ENCODE measurements at places on chromosomes 4 and X.

DNA sequence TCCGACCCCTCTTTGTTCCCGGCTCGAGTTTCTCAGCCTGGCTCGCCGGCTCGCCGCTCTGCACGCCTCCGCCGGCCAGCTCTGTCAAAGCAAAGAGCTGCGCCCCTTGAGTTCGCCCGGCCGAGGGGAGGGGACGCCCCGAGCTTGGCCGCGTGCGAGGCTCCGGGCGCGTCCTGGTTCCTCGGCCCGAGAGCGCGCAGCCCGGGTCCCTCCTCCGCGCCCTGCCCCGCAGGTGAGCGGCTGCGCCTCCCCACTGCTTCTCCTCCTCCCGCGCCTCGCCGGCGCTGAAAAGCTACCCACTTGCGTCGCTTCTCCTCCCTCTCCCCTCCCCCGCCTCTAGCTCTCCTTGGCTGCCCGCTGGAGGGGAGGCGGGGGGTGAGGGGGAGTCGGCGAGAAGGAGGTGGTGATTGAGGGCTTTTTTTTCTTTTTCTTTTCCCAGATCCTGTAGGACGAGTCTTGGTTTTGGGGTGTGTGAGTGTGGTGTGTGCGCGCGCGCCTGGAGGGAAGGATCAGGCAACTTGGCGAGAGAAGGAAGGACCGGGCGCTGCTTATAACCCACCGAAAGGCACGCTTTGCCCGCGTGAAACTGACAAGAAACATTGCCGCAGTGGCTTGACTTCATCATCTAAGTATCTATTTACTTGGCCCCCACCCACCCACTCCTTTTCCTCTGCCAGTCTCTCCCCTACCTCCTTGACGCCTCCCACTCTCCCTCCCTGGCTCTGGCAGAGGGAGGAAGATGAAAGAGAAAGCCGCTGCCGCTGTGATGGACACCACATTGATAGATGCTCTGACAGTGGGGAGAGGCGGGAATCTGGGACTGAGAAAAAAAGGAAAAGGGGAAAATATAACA is at the start of gene LEF1:
Gene LEF1 (minus strand): TSS at position 262 of the 853 bp plus-strand sequence. CDS start 1,165 bp downstream, outside the sequence.
- peak; percentile 75 for DNase-seq

DNA sequence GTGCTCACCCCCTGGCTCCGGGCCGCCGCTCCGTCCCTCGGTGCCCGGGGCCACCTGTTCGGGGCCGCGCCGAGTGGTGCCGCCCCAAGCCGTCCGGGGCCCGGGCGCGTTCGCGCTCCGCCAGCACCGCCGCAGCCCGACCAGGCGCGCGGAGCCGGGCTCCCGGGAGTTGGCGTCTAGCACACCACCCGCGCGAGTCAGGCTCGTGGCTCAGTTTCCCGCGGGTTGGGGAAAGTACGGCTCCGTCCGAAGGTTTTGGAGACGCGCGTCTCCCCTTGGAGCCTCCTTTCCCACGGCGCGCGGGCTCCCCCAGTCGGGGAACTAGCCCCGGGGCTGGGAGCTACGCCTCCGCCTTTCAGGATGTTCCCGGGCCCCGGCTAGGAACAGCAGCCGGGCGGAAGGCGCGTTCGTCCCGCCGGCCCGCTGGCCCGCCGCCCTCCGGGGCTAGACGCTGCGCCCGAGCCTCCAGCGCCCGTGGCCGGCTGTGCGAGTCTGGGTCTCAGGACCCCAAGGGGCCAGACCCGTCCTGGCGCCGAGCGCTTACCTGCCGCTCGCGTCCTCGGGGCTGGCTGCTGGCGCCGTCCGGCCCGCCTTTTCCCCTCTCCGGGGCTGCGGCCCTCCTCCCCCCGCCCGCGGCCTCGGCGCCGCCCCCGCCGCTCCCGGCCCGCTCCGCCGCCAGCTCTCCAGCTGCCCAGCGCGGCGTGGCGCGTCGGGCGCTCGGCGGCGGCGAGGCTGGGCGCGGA is at the start of gene ADGRG2:
Gene ADGRG2 (minus strand): TSS at position 571 of the 743 bp plus-strand sequence. CDS start 53,634 bp downstream, outside the sequence.
- peak; percentile 49 for DNase-seq

- no peak for DNase-seq
Measured at GRCh38 chr4:12761694-12762093, 722.4 kb downstream of the RAB28 start.

DNA sequence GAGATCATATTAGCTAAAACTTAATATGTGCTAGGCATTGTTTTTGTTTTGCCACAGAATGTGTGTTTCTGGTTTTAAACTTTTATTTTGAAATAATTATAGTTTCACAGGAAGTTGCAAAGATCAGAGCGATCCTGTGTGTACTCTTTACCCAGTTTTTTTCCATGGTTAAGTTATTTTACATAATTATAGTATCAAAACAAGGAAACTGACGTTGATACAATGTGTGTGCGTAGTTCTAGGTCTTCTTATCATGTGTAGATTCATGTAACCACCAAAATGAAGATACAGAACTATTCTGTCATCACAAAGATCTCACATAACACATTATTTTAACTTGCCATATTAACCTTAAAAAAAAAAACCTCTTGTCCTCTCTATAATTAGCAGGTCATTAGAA is 69.2 kb downstream of the BLTP1 start:
- no peak for DNase-seq

DNA sequence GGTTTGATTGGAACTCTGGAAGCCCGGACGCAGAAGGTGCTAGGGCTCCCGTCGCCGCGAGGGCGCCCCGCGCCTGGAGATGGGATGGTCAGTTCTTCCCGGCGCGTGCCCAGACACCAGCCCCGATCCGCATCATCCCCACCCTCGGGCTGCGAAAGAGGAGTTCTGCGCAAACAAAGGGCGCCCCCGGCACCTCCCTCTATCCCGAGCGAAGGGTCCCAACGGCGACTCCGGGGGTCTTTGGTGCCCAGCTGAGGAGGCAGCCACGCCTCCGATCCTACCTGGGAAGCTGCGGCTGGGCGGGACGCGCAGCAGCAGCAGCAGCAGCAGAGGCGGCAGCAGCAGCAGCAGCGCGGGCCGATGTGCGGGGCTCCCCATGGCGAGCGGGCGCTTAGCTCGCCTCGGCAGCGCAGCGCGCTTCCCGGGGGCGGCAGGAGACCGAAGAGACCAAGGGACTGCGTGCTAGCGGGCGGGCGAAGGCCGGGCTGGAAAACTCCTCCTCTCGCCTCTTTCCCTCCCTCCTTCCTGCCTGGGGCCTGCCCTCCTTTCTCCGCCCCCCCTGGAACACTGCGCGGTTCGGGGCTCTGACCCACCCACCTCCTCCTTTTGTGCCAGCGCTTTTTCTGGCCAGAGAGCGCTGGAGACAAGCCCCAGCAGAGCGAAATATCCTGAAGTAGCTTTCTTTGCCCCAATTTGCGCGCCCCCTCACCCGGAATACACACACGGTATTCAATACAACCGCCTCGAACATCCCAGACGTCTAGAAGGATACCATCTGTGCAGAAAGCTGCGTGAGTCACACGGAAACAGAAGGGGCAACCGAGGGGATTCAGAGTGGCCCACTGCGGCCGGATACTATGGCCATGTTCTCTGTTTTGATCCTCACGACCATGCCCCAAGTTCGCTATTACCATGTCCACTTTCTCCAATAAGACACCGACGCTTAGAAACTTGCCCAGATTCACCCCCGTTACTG is at the start of gene SRPX:
Gene SRPX (minus strand): TSS at position 457 of the 976 bp plus-strand sequence. CDS start 79 bp downstream, at position 378.
- peak; percentile 66 for DNase-seq

GRCh38 chrX:136200466-136200865 is 50.7 kb downstream of the MAP7D3 start:
- no peak for DNase-seq

GRCh38 chr4:116953947-116954346 is 131.4 kb downstream of the TRAM1L1 start:
- no peak for DNase-seq

DNA sequence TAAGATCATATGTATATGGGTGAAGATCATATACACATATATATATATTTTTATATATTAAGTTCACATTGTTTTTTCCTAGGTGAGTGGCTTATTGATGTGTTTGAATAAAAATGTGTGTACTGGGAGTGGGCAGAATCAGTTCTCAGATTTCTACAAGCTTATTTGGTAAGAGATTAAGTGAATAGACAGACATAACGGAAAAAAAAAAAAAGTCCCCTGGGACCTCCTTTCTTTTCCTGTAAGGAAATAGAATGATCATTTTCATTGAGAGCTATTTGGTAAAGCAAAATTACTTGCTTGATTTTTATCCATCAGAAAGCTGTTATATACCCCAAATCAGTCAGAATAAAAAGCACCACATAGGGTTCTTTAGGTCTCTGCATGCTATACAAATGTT is 597.7 kb downstream of the PCDH18 start:
- DNase-seq: no peak

DNA sequence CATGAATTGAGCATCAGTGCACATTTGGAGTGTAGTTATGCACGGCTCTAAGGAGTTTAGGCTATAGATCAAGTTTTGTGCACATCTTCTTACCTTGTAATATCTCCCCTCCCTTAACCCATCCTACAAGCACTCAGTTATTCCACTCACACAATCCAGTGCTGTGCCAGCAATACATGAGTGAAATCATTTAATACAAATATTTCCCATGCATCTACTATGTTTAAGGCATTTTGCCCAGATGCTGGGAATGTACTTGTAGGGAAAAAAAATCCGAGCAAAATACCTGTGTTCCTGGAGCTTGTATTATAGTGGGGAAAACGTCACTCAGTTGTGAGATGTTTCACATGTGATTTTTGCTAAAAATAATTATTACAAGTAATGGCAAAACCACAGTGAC is 191.6 kb upstream of the LDB2 start:
- DNase-seq: no peak
